ENCODE measurements at places on chromosomes 12 and 14.

GRCh38 chr14:60636879-60637478 is 12.3 kb downstream of the SIX1 start:
- DNase-seq: no peak

DNA sequence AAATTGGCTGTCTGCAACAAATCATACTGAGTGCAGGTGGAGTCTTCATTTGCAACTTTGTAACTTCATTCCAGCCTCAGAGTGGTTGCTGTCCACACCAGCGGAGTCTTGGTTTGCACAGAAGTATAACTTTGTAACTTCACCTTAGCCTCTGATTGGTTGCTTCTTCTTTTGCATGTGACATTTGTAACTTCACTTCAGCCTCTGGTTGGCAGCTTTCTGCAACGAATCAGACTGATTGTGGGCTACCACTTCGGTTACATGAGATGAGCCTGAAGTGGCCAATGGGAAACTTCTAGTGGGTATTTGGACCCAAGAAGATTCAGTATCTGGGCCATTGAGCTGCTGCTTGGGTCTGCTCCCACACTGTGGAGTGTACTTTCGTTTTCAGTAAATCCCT is 17.8 kb downstream of the RASSF8 start:
- DNase-seq: no peak

DNA sequence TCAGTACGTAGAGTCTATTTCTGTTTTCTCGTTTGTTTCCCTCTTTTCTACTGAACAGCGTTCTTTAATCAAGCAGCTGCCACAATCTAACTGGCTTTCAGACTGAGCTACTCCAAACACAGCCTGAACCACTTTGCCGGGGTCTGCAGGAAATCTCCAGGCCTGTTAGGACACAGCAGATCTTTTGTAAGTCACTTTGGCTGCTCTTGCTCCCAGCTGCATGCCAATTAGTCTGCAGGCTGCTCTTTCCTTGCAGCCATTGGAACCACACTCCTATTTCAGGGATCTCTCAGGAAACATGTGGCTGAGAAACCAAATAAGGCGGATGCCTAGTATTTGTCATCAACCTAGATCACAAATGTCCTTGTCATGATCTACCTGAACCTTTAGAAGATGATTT is 73.6 kb downstream of the TMTC1 start:
- no peak for DNase-seq

GRCh38 chr12:28440081-28440608 is 249.9 kb downstream of the CCDC91 start:
- no peak for DNase-seq

- DNase-seq: no peak
These were observed 1.8 kb upstream of the TCP11L2 start for GRCh38 chr12:106300761-106301160.

- no peak for DNase-seq
These were observed 387.5 kb downstream of the BCAT1 start for GRCh38 chr12:24561411-24561871.

GRCh38 chr12:2112401-2112800 is 59.6 kb downstream of the CACNA1C start:
- DNase-seq: no peak

- peak; percentile 56 for DNase-seq
These were observed 34.0 kb downstream of the FIGNL2 start for GRCh38 chr12:51814311-51815088.

- peak; percentile 87 for DNase-seq
These were observed 1.1 kb upstream of the RNASE4 start for GRCh38 chr14:20683125-20683890.

GRCh38 chr12:127294651-127295210 is 972.2 kb upstream of the TMEM132C start:
- no peak for DNase-seq

DNA sequence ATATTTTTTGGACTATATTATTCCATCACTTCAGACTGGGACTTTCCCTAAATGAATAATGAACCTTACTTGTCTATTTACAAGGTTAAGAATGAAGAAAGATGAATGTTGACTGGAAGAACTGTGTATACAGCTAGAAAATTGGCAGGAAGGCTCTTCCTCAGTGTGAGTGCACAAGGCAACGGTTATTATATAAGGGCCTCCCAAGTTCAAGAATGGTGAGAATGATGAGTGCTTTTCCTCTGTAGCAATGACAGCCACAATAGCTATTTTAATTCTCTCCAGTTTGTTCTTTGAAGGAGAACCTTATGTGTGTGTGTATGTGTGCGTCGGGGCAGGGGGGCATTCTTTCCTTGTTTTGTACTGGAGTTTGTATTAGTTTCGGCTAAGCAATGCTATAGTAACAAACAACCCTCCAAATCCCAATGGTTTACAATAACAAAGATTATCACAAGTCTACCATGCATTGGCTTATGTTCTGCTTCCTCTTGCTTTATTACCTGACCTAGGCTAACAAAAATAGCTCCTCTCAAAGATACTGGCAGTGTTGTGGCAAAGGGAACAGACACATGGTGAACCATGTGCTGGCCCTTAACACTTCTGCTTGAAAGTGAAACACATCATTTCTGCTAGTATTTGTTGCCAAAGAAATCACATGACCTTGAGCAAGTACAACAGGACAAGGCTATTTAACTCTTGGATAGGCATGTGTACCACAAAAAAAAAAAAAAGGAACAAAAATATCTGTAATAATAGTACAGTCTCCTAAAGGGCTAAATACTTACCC is 139.5 kb downstream of the RMST start:
- DNase-seq: no peak

DNA sequence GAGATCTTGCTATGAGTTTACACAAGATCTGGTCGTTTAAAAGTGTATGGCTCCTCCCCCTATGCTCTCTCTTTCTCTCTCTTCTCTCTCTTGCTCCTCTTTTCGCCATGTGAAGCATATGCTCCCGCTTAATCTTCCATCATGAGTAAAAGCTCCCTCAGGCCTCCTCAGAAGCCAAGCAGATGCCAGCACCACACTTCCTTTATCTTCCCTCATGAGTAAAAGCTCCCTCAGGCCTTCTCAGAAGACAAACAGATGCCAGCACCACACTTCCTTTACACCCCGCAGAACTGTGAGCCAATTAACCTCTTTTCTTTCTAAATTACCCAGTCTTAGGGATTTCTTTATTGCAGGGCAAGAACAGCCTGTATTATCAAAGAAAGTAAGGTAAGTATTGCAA is 152.4 kb downstream of the SEC23A start:
- DNase-seq: no peak

DNA sequence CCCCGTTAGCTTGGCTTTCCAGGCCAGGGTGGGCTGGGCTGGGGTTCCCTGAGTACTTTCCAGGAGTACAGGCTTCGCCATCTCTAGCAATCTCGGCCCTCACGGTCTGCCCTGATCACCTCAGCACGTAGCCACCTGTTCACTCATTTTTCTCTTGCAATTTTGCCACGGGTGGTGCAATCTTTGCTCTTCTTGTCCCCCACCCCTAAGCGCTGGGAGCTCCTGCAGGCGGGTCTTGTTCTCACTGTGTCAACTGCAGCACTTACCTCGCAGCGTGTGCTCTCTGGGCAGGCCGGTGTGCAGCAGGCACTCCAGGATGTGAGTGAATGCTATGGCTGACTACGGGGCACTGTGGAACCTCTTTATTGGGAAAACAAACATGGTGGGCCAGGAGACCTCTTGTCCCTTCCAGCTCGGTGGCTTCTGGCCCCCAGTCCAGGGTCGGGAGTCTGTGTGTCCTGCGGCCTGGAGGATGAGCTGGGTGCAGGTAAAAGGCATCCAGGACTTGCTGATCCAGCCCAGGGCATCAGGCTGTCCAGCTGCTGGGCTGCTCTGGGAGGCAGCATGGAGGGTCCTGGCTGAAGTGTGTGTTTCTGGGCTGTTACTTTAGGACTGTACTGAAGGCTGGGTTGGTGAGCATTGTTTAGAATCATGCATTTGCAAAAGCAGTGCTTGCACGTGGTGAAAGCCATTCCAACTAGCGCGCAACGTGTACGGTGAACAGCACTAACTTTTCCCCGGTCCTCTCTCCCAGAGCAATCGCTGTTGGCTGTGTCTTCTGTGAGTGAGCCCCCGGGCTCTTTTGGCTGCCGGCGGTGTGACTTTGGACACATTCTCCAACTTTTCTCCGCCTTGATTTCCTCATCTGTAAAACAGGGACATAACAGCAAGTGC is 1.5 kb upstream of the ULK1 start:
- no peak for DNase-seq

DNA sequence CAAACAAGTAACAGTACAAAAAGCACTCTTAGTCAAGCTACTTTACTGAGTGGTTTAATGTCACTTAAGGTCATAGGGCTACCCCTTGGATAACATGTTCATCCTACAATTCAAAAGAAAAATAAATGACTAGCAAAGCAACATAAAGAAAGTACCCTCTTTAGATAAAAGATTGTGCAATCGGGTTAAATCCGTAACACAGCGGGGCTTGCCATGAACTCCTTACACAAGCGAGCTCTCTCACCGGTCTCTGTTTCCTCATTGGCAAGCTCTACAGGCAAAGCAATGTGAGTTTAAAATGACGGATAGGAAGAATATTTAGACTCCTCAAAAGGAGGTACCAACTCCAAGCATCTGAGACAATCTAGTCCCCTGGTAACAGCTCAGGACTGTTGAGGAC is 140.6 kb downstream of the EGLN3 start:
- no peak for DNase-seq

DNA sequence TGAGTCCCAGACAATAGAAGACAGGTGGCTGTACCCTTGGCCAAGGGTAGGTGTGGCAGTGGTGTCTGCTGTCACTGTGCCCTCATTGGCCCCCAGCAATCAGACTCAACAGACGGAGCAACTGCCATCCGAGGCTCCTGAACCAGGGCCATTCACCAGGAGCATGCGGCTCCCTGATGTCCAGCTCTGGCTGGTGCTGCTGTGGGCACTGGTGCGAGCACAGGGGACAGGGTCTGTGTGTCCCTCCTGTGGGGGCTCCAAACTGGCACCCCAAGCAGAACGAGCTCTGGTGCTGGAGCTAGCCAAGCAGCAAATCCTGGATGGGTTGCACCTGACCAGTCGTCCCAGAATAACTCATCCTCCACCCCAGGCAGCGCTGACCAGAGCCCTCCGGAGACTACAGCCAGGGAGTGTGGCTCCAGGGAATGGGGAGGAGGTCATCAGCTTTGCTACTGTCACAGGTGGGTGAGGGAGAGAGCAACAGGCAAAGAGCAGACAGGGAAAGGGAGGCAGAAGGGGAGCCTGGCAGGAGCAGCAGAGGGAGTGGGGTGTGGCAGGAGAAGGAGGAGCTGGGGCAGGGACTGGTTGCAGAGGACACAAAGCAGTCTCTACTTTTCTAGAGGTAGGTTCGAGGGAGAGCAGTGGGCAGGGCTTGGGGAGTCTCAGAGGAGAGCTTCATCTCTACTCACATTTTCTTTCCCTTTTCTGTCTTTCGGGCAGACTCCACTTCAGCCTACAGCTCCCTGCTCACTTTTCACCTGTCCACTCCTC is 452 bp downstream of the INHBE start:
- DNase-seq: no peak

DNA sequence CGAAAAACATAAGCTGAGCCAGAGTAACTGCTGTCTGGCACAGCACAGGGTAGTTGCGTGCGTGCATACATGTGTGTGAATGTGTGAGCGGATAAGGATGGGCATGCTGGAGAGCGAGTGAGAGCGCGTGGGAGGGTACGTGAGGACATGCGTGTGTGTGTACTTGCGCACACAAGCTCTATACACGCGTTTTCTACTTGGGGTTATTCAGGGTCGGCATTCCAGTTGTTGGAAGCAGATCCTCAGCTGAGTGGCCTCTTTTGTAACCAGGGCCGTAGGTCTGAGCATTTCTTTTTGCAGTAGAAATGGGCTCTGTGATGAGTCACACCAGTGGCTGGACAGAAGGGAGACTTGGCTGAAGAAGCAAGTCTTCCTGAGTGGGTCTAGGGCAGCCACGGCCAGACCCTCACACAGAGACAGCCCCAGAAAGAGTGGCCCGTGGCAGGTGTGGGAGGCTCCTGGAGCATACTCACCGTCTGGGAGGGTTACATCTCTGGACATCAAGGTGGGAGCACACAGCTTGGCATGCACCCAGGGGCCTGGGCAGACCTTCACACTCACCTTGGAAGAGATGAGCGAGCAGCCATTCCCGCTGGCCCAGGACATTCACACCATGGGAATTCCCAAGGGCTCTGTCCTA is 78.0 kb downstream of the LRRC74A start:
- no peak for DNase-seq

DNA sequence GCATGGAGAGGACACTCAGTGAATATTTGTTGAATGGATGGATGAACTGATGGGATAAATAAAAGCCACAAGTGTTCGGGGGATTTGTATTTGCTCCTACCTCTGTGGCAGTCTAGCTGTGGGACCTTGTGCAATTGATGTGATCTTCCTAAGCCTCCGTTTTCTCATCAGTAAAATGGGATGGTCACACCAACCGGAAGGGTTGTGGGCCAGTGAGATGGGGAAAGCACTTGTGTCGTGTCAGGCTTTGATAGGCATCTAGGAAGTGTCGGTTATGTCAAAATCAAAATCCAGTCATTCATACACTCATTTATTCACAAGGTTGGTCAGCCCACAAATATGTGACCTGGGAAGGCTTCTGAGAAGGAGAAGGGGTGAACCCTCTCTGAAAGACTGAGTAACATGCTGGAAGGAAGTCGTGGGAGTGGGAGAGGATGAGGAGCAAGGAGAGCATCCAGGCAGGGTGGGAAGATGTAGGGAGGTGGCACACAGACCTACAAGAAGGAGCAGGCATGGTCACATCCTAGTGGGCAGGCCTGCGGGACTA is 7.8 kb upstream of the SERPINA9 start:
- DNase-seq: no peak

GRCh38 chr14:60061371-60061770 is 30.4 kb upstream of the PCNX4 start:
- DNase-seq: no peak

DNA sequence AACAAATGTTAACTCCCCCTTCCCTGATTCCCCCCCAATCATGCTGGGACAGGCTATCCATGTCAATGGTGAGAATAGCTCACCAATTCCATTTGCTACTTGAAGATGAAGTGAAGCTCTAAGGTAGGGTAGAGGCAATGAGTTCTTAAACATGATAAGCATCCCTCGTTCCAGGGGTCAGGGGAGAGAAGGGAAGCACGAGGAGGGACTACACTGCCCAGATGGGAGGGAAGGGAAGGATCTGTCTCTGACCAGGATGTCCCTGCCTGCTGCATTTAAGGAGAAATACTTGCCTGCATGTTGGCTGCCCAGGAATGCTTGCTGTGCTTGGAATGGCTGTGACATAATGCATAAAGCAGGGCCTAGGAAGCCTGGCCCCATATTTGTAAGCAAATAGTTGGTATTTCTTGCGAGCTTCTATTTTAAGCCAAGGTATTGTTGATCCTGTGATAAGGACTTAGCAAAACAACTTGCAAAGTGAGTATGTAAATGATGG is 155.1 kb downstream of the CEP83 start:
- no peak for DNase-seq

DNA sequence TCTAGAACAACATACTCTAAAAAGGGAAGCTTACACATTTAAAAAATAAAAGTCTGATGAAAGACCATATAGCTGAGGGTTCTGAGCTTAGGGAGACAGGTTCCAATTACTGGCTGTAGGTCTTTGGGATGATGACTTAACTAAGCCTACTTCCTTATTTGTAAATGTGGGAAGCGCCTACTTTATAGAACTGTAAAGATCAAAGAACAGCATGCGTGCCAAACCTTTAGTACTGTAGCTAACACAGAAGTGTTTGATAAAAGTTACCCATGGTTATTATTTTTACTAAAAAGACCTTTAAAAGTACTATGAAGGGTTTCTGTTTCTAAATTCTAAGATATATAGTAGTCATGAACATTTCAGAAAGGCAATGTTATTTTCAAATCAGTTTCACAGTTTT is 35.7 kb downstream of the STK38L start:
- no peak for DNase-seq

- DNase-seq: no peak
These were observed 429.9 kb downstream of the DAD1 start for GRCh38 chr14:22159099-22159498.

GRCh38 chr14:22506778-22507351 is 82.2 kb downstream of the DAD1 start:
- DNase-seq: no peak

Measured in T-helper 1 cell (primary cell).